ENCODE measurements at places on chromosomes 7 and 10. TPM values are rescaled to one million over a fixed set of nuclear protein-coding genes. Genes with fewer than 3 reads are reported as not detected.

The PIK3CG gene
- 1.6 TPM for total RNA-seq

The MAT1A gene
- total RNA-seq = 15.6 TPM

The SH2B2 gene
- 1.3 TPM for total RNA-seq

The NYAP1 gene
- total RNA-seq = 1.1 TPM

The RALA gene
- total RNA-seq = 13.9 TPM

The MGMT gene
- total RNA-seq = 12.1 TPM

The ZNF716 gene
- not detected for total RNA-seq

The COL13A1 gene
- 0.53 TPM for total RNA-seq

The SLC35G1 gene
- 7.8 TPM for total RNA-seq

The TWIST1 gene
- total RNA-seq = 0.51 TPM

The CTNNA3 gene
- total RNA-seq = 0.41 TPM

The TET1 gene
- total RNA-seq = 0.57 TPM

The TRIL gene
- total RNA-seq = 0.64 TPM

The SPDYE3 gene
- not detected for total RNA-seq

The NPSR1 gene
- total RNA-seq = not detected

The MMD2 gene
- total RNA-seq = not detected

The NANOS1 gene
- total RNA-seq = 0.56 TPM

The PTPRN2 gene
- total RNA-seq = 33.5 TPM

The NRG3 gene
- total RNA-seq = not detected

The TUBAL3 gene
- not detected for total RNA-seq

The WEE2 gene
- total RNA-seq = not detected

The CXCL12 gene
- 114 TPM for total RNA-seq

The LRMDA gene
- total RNA-seq = 15.9 TPM

The MYH16 gene
- not detected for total RNA-seq

The SUGCT gene
- 1.7 TPM for total RNA-seq

The CHN2 gene
- total RNA-seq = 24.1 TPM

The MRPS17 gene
- total RNA-seq = 8.4 TPM

The OR2A7 gene
- 5.7 TPM for total RNA-seq

The GIMAP6 gene
- 3.5 TPM for total RNA-seq

The LBX1 gene
- not detected for total RNA-seq

The EGR2 gene
- total RNA-seq = 2.3 TPM

The TMEM196 gene
- total RNA-seq = 0.19 TPM

The H2BK1 gene
- total RNA-seq = not detected
